ENCODE measurements at places on chromosomes 4 and X. TPM values are rescaled to one million over a fixed set of nuclear protein-coding genes. Genes with fewer than 3 reads are reported as not detected.

DNA sequence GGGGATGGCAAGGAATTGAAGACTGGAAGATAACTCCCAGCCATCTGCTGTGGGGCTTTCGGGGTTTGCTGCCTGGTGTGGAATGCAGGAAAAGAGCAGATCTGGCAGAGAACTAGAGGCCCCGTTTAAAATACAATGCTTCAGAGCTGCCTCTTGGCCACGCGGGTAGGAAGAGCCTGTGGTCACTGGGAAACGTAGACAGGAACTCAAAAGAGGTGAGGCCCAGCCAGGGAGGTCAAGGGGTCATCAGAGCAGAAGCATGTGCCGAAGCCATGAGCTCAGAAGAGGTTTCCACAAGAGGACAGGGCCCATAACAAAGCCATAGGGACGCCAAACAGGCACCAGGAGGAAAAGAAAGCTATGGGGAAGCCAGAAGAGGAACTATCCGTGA is 14.5 kb upstream of the STS start:
- no peak for DNase-seq

- no peak for DNase-seq
Observed at GRCh38 chr4:118265312-118266144, 87.3 kb downstream of the PRSS12 start.

GRCh38 chrX:19556202-19556601 is 40.9 kb upstream of the MAP3K15 start:
- no peak for DNase-seq

- DNase-seq, result no peak
Observed at GRCh38 chr4:86450861-86451260, 91.0 kb upstream of the MAPK10 start.

- DNase-seq, result no peak
Observed at GRCh38 chrX:5683996-5684395, 544.7 kb downstream of the NLGN4X start.

- no peak for DNase-seq
Observed at GRCh38 chr4:3753726-3754412, 12.3 kb upstream of the ADRA2C start.

DNA sequence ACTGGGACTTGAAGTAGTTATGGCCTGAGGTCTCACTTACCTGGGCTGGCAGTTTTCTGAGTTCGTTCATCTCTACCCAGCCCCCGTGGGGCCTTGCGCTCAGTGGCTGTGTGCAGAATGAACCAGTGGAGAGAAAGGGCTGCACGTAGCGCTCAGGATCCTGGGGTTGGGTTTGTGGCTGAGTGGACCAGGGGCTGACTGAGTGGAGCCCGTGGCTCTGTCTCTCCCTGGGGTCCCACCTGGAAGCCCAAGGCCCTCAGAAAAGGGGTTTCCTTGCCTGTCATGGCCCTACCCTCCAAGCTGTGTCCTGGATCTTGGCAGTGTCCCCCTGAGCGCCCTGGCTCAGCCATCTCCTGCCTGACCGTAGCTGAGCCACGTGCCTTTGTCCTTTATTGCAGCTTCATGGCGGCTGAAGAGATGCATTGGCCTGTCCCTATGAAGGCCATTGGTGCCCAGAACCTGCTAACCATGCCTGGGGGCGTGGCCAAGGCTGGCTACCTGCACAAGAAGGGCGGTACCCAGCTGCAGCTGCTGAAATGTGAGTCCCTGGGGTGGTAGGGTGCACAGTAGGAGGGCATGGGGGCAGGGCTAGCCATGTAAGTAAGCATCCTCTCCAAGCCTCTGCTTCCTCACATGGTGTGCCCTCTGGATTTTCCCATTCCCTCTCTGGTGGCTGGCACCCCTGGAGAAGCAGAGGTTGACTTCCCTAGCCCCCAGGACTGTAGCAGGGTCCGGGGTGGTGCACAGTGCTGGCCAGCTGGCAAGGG is 23.2 kb upstream of the ADD1 start:
- no peak for DNase-seq

DNA sequence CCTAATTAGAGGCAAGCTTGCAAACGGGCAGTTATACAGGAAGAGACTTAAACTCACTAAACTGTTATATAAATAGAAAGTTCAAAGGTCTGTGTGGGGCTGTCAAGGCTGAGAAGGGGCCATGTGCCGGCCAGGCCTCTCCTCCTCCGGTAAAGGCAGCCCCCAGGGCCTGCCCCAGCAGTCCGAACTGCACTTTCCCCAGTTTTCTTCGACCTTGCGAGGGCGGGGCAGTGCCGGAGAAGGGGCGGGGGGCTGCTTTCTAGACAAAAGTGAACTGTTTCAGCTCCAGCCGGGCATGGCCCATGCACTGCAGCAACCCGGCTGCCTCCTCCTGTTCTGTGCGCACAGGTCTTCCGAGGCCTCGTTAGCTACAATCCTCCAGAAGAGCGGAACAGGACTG is 4.1 kb downstream of the AFF2 start:
- DNase-seq, result no peak

DNA sequence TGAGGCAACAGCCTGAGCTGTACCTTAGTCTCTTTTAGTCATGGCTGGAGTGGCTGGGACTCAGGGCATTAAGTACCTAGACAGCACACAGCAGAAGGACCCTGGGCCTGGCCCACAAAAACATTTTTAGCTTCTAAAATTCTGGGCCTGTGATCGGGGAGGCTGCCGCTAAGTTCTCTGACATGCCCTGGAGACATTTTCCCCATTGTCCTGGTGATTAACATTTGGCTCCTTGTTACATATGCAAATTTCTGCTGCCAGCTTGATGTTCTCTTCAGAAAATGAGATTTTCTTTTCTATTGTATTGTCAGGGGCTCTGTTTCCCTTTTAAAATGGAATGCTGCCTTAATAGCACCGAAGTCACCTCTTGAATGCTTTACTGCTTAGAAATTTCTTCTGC is 952.4 kb downstream of the TRAM1L1 start:
- no peak for DNase-seq

Gene LYAR
- polyA plus RNA-seq, result 16.6 TPM

Gene SLITRK2
- polyA plus RNA-seq, result not detected

Gene CSAG2
- not detected for polyA plus RNA-seq

Gene NAP1L3
- 0.13 TPM for polyA plus RNA-seq

Gene PPEF1
- not detected for polyA plus RNA-seq

Gene NXF2B
- not detected for polyA plus RNA-seq

Gene DMP1
- polyA plus RNA-seq, result not detected

Gene RNF212
- polyA plus RNA-seq, result 0.79 TPM

Measured in naive B cell (primary cell).